ENCODE measurements at places on chromosomes 4 and X.
A peak's percentile ranks its signal among the peaks of the same experiment; 100 is the strongest.

DNA sequence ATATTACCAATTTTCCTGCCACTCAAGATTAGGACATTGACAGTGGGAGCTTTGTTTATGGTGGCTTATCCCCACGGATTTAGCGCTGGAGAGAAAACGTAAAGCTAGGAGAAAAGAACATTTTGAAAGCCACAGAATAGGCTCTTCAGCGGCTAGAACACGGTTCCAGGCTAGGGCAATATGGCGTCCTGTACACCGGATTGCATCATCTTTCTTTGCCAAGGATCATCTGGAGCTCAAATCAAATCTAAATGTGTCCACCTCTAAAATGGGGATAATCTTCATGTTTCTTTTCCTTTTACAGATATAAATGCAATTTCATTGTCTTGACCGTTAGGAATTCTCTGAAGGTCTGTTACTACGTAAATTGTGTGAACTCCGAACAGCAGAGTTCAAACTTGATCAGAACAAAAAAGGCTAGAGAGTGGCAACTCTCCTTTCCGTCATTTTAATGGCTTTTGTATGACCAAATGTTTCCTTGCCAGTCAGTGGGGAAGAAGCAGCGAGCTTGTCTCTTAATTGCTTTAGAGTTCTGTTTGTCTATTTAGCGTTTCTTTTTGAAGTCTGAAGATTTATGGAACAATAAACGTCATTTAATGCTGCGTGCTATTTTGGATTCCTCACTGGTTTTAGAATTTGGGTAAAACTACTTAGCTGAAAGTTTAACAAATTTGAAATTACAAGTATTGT, 2.6 kb upstream of the WWC2 start:
- DNase-seq: no peak

- DNase-seq: no peak
These were observed 214.4 kb upstream of the LEF1 start for GRCh38 chr4:108383157-108383556.

DNA sequence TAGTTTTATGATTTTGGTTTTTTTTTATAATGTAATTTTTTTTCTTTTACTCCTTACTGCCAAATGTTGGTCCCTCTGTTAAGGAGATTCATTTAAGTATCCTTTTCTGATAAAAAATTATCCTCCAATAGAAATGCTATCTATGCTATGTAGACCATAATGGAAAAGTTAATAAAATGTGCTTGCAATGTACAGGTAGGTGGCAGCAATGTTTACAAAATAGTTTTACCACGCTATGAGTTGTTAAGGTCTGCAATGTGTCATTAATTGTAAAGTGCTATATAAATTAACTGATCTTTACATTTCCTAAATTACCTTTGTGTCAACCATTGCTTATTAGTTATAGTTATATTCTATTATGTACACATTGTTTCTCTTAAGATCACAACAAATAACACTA, 3.8 kb upstream of the CENPC start:
- peak; percentile 45 for DNase-seq

- no peak for DNase-seq
These were observed 871 bp upstream of the SLITRK2 start for GRCh38 chrX:145816601-145817315.

- peak; percentile 80 for DNase-seq
These were observed 120.3 kb downstream of the EFHC2 start for GRCh38 chrX:44223150-44223549.

GRCh38 chrX:103407776-103408175, 31.4 kb downstream of the BEX3 start:
- no peak for DNase-seq

GRCh38 chr4:140372751-140373327, 607 bp upstream of the SCOC start:
- peak; percentile 7 for DNase-seq

- peak; percentile 32 for DNase-seq
These were observed 20.1 kb downstream of the ZNF185 start for GRCh38 chrX:152917656-152918579.

DNA sequence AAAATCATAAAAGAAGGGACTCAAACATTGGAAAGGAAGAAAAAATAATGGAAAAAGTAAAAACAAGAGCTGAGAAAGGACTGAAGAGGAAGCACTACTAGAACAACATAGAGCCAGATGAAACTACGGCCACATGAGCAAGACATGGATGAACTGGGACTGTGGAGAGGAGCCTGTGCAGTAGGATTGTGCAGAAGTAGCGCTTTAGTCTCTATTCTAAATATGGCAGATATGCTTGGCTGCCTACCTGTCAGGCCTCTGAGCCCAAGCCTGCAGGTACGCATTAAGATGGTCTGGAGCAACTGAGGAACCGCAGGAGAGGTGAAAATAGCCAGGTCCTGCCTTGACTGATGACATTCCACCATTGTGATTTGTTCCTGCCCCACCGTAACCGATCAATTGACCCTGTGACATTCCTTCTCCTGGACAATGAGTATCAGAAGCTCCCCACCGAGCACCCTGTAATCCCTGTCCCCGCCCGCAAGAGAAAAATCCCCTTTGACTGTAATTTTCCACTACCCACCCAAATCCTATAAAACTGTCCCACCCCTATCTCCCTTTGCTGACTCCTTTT, 154.3 kb downstream of the CAMK2D start:
- no peak for DNase-seq

DNA sequence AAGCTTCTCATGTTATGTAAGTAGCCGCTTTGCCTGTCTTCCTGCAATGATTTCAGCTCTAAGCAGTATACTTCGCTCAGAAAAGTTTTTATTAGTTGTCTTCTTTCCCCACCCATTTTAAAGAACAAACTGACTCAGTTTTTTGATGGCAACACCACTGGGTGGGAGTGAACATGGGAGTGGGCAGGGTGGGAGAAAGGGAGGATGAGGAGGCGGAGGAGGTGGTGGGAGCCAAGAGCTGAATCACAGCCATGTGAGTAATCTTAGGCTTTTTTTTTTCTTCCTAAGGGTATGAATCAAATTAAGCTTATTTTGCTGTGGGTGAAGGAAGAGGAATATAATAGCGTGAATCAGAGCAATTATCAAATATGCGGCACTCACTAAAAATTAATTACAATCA, 574.3 kb upstream of the DIPK2B start:
- DNase-seq: peak; percentile 95

DNA sequence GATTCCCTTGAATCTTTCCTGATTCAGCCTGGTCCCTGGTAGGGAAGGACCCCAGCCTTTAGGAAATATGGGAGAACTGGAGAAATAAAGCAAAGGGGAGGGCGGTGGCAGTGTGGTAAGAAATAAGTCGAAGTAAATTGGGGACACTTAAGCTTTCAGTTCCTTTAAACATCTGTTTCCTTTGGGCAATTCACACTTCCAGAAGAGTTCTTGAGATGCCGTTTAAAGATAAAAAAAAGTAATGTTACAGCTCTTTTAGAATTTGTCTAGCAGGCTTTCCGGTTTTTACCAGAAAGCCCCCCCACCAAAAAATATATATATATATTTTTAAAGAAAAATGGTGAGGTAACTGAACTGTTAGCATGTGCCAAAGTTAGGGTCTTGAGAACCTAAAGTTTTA, 46.6 kb downstream of the TSPAN7 start:
- no peak for DNase-seq

- no peak for DNase-seq
These were observed 909.4 kb downstream of the FSTL5 start for GRCh38 chr4:161254375-161254774.

GRCh38 chrX:14267216-14267615, 237.5 kb upstream of the GEMIN8 start:
- no peak for DNase-seq

DNA sequence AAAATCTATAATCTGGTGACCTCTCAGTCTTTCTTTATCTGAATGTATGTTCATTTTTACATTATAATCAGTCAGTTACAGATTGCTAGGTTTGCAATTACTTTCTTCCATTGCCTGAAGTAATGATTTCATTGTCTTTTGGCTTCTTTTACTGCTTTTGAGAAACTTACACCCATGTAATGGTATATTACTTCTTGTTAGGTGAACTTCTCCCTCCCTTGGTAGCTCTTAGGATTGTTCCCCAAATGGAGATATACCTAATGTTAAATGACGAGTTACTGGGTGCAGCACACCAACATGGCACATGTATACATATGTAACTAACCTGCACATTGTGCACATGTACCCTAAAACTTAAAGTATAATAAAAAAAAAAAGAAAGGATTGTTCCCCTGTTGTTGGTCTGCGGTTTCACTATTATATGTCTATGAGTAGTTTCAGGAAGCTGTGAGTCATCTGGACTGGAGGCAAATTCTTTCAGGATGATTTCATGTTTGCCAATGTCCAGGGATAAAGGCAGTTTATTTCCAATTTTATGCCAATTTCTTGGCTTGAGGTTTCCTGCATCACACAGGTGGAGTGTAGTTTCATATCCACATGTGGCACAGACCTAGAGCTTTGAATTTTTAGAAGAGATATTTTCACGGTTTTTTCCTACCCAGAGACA, 21.8 kb downstream of the SPANXC start:
- peak; percentile 71 for DNase-seq

GRCh38 chr4:623914-624566, 1.3 kb upstream of the PDE6B start:
- no peak for DNase-seq

GRCh38 chr4:173181848-173182247, 13.2 kb downstream of the GALNT7 start:
- peak; percentile 79 for DNase-seq

- DNase-seq: no peak
These were observed 28.1 kb downstream of the DDIT4L start for GRCh38 chr4:100162027-100162685.

GRCh38 chrX:42515939-42516338, 262.0 kb downstream of the PPP1R2C start:
- DNase-seq: peak; percentile 8

DNA sequence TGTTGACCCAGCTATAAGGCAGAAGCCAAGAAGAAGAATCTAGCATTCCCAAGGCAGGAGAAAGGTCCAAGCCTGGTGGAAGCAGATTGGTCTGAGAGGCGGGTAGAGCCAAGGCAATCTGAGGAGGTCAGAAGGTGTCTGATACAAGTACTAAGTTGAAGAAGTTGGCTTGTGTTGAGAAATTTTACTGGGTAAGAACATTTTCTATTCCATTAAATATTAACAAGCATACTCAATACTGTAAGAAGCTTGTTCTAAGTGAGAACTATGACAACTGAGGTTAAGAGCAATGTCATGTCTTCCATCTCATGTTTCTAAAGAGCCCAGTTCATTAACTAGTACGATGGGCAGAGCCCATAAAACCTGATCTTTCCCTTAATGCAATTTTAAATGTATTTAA, 75.0 kb downstream of the FAM13A start:
- DNase-seq: no peak

DNA sequence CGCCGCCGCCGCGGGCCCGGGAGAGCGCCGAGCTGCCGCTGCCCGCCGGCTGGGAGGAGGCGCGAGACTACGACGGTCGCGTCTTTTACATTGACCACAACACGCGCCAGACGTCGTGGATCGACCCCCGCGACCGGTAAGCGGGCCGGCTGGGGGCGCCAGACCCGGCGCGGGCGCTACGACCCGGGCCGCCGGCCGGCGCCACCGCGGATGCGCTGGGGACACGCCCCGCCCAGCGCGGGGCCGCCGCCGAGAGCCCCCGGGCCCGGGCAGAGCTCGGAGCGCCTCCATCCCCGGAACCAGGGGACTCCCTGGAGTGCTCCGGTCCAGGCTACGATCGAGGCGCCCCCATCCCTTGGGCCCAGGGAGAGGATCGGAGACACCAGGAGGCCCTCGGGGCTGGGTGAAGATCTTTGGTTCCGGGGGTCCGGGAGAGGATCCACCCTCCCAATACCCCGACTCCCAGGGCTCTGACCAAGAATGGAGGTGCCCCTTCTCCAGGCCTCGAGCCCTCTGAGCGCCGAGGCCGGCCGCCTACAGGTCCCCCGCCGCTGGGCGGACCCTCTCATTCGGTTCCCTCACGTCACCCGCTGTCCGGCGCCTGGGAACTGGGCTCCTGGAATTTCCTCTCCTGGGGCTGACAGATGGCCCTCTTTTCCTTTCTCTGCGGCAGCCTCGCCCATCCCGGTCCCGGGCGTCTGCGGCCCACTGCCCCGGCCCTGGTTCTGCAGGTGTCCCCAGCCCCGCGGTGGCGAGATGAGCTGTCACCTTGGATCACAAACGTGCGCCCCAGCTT, 48.8 kb downstream of the CLDN34 start:
- DNase-seq: no peak

DNA sequence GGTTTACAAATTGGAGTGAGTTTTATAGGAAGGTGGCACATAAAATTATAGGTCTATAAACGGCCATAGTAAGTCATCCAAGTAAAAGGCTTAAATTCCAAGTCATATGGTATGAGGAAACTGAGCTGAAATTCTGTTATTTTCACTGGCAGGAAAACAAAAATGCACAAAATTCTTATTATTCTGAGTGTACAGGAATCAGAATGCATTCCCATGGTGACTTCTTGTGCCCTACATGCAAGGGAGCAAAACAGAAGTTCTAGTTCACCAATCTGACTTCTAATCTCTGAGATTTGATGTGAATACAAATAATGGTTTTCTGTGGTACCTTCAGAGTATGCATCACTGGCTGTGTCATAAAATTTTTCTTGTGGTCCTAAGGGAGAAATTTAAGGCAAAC, 102.9 kb downstream of the CLCN4 start:
- DNase-seq: peak; percentile 26

DNA sequence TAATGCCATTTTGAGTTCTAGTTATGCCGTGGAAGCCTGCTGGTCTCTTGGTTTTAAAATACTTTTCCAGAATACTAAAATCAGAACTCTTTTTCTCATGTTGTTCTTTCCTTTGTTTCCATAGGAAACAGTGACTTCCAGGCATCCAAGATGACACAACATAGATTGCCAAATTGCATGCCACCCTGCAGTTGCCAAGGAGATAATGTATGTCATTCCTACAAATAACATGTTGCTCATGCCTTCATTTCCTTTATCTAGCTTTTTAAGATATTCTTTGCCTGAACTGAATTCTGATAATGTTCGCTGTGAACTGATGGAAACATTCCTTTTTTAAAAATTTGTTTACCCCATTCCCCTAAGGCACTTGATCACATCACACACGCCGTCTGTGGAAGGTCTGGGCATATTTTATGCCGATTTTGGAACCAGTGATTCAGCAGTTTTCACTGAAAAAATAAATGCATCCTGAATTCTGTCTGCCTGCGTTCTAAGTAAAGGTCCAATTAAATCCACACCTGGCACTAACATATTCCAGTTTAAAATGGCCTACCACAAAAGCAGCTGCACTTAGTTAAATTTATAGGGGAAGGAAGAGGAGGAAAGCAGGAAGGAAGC, 38.0 kb upstream of the COX7B2 start:
- peak; percentile 1 for DNase-seq

GRCh38 chr4:137923494-137923893, 318.7 kb downstream of the SLC7A11 start:
- no peak for DNase-seq

Data from fibroblast of mammary gland (primary cell).